H9 (cell line): ENCODE measurements at places on chromosomes 5 and 9. TPM values are rescaled to one million over a fixed set of nuclear protein-coding genes. Genes with fewer than 3 reads are reported as not detected.

GRCh38 chr5:125225424-125225823, 479.0 kb upstream of the ZNF608 start:
- H3K27ac ChIP-seq, result no peak overlapping the region
- DNase-seq, result no peak
- H3K4me1 ChIP-seq, result no peaks in the 10 kb centered on the region
- H3K4me3 ChIP-seq, result no peak overlapping the region
- H3K27me3 ChIP-seq, result no peaks in the 10 kb centered on the region

DNA sequence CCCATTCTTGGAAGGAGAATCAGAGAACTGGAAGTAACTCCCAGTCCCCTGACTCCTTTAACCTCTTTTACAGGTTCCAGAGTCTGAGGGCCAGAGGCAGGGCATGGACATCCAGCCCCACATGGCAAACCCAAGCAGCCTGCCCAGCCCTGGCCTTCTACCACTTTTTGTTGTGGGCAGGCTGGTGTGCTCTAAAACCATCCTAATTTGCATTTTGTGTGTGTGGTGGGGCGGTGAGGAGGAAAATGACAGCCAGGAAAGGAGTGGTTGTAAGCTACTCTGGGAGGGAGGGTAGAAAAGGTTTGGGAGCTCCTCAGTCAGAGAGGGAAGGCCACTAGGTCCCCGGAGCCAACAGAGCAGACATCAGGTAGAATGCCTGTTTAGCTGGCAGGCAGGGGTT, 90.6 kb downstream of the PSD2 start:
- no peak for DNase-seq
- H3K4me3 ChIP-seq, result no peak overlapping the region
- H3K27me3 ChIP-seq, result no peaks in the 10 kb centered on the region
- H3K36me3 ChIP-seq, result no peaks in the 10 kb centered on the region

- H3K4me1 ChIP-seq, result no peaks in the 10 kb centered on the region
- DNase-seq, result no peak
- no peak overlapping the region for H3K27ac ChIP-seq
- no peaks in the 10 kb centered on the region for H3K27me3 ChIP-seq
- no peaks in the 10 kb centered on the region; the same call in 1 of the 2 replicates for H3K36me3 ChIP-seq
- no peak overlapping the region for H3K4me3 ChIP-seq
Observed at GRCh38 chr9:6188466-6188865, 27.1 kb upstream of the IL33 start.

DNA sequence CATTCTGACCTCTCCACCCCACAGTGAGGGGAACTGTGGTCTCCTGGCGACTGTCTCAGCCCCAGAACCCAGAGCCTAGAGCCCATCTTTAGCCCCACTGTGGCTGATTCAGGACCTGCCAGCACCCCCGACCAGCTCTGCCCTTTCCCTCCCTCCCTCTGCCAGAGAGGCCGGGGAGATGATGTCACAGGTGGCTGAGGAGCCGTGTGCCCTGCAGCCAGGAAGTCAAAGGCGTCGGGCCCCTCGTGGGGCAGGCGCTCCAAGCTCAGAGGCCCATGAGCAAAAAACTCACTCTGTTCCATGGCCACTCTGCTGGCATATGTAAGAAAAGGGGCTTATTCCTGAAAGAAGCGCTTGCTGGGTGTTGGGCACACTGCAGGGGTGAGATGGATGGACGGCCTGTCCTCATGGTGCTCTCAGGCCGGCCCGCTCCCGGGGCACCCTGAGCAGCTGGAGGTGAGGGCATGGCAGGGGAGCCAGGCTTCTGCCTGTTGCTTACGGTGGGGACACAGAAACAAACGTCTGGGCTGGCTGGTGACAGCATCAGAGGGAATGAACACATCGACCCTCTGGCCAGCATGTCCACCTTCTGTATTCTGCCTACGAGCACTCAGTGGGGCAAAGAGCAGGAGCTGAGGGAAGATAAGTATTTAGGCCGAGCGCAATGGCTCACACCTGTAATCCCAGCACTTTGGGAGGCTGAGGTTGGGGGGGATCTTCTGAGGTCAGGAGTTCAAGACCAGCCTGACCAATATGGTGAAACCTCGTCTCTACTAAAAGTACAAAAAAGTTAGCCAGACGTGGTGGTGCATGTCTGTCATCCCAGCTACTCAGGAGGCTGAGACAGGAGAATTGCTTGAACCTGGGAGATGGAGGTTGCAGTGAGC, 41.1 kb downstream of the LAMC3 start:
- no peaks in the 10 kb centered on the region for H3K4me1 ChIP-seq
- H3K27ac ChIP-seq, result no peak overlapping the region
- no peak overlapping the region for H3K4me3 ChIP-seq
- DNase-seq, result no peak

GRCh38 chr5:148993283-148993936, 69.5 kb downstream of the SH3TC2 start:
- no peak for DNase-seq
- no peak overlapping the region for H3K27ac ChIP-seq
- H3K27me3 ChIP-seq, result no peaks in the 10 kb centered on the region
- H3K4me3 ChIP-seq, result no peak overlapping the region

The GBGT1 gene
- total RNA-seq, result 9.3 TPM in 2 replicates

GRCh38 chr9:85534340-85534739, 207.4 kb downstream of the AGTPBP1 start:
- H3K4me3 ChIP-seq, result no peak overlapping the region
- no peaks in the 10 kb centered on the region for H3K4me1 ChIP-seq

The LOX gene
- 0.61 and 0.79 TPM in 2 replicates for total RNA-seq

The KCTD16 gene
- total RNA-seq, result 0.09 and 0.11 TPM in 2 replicates

DNA sequence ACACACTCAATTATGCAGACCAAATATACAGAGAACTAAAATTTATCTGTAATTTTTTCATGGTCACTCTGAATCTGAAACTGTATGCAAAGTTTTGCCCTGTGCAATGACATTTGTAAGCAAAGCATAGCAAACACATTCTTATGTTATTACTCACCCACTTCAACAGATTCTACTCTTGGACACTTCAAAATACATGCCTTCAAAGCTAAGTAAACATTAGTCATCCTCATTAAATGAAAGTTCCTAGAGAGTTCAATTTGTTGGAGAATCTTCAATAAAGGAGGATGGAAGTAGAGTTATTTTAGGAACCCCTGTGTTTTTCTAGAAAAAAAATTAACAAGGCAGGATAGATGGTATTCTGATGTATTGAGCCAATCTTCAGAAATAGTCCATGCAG, 639.7 kb upstream of the C9orf72 start:
- DNase-seq, result no peak
- H3K27me3 ChIP-seq, result no peaks in the 10 kb centered on the region
- H3K4me1 ChIP-seq, result no peaks in the 10 kb centered on the region
- no peaks in the 10 kb centered on the region for H3K36me3 ChIP-seq
- H3K4me3 ChIP-seq, result no peak overlapping the region
- no peak overlapping the region for H3K27ac ChIP-seq

DNA sequence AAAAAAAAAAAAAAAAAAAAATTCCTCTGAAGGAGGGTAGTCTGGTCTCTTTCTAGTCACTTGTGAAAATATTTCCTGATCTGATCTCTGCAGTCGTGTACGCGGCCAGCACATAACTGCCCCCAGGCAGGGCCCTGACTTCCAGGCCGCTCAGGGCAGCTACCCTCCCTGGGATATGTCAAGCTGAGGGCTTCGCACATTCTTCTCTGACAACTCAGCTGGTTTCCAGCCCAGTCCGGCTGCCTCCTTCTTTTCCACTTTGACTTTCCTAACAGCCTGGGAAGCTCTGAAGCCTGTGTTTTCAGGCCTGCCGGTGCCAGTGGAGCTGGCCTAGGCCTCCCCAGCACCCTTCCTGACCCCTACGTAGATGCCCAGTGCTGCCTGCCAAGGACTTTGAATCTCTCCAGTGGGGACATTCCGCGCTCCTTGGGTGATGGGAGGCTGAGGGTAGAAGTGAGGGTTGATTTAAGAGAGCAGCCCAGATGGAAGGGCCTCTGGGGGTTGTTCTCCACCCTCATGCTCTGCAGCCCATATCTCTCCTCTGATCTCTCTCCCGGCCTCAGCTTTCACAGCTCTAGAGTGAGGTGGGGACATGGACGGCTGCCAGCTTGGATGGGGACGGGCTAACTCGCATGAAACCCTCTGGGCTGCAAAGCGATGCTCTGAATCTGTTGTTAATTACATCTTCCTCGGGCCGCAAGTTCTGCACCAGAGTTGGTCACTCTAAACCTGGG, 20.7 kb downstream of the COL5A1 start:
- no peaks in the 10 kb centered on the region for H3K4me1 ChIP-seq
- peaks cover 10% of the 10 kb centered on the region for H3K36me3 ChIP-seq
- no peak overlapping the region for H3K27ac ChIP-seq
- DNase-seq, result no peak
- H3K27me3 ChIP-seq, result no peaks in the 10 kb centered on the region

The CTNND2 gene
- total RNA-seq, result 7.0 and 8.2 TPM in 2 replicates

DNA sequence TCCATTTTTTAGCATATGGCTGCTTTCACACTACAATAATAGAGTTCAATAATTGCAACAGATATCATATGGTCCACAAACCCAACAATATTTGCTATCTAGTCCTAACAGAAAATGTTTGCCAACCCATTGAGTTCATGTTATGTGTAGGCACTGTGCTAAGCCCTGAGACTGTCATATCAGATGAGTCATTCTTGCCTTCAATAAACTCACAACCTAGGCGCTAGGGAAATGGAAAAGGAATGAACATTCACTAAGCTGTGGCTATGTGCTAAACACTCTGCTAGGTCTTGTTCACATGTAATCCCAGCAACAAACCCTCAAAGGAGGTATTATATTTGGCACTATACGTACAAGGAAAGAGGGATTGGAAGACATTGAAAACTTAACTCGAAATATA, 8.4 kb upstream of the TIMD4 start:
- no peaks in the 10 kb centered on the region for H3K27me3 ChIP-seq
- H3K4me1 ChIP-seq, result no peaks in the 10 kb centered on the region
- H3K27ac ChIP-seq, result no peak overlapping the region
- no peak for DNase-seq

DNA sequence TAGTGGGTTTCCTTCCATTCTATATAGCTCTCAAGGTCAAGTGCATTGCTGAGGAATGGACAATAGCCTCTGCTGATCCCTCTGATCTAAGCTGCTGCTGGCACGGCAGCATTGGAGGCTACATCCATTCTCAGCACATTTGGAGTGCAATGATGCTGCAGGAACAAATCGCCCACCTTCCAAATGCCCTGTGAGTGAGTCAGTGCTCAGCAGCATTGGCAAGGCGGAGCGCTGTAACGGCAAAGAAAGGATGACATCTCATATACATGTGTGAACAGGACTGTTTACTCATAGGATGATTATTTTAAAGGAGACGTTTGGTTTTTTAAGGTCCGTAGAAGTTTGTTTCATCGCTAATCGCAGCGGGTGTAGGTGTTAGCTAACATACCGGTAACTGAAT, 408.7 kb downstream of the ARHGEF28 start:
- DNase-seq, result no peak
- no peaks in the 10 kb centered on the region for H3K36me3 ChIP-seq
- H3K4me3 ChIP-seq, result no peak overlapping the region
- no peaks in the 10 kb centered on the region for H3K27me3 ChIP-seq
- no peak overlapping the region for H3K27ac ChIP-seq

The OR1J1 gene
- not detected in 2 replicates for total RNA-seq

DNA sequence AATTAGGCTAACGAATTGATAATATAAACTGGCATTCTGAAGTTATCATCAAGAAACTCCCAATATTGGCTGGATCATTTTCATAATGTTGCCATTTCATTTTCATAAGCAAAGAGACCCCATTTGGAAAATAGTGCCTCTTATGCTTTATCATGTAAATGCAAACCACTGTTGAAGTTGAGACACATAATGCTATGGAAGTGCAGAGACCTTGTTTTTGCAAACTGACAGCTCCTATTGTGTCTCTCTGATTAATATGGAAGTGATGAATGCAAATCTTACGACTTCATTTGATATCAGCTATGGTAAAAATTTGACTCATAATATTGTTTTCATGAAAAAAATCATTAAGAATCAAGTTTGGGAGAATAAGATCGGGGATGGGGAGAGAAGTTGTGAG, 25.3 kb upstream of the ZNF608 start:
- no peaks in the 10 kb centered on the region for H3K36me3 ChIP-seq
- H3K27me3 ChIP-seq, result no peaks in the 10 kb centered on the region
- no peak overlapping the region for H3K27ac ChIP-seq
- no peak overlapping the region for H3K4me3 ChIP-seq
